ENCODE measurements at places on chromosomes 5 and 9.

GRCh38 chr5:166363087-166363760 is 1928.2 kb upstream of the WWC1 start:
- no peak for DNase-seq

DNA sequence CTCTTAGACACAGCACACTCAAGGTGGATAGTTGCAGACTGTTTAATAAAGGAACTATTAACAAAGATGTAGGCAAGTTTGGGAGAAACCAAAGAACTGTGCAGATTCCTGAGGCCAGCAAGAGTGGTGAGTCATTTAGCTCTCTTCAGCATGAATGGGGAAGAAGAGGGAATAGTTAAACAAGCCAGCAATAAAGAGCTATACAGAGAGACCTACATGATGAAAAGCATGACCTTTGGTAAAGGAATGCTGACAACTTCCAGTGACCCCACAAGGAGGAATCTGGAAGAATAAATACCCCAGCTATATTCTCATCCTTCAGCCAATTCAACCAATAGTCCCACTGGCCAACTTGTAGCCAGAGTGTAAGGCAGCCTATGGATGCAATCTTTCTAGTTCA is 706.0 kb upstream of the GRAMD2B start:
- DNase-seq = peak; percentile 7

- DNase-seq = no peak
Observed at GRCh38 chr9:37464006-37464405, 1.2 kb downstream of the ZBTB5 start.

DNA sequence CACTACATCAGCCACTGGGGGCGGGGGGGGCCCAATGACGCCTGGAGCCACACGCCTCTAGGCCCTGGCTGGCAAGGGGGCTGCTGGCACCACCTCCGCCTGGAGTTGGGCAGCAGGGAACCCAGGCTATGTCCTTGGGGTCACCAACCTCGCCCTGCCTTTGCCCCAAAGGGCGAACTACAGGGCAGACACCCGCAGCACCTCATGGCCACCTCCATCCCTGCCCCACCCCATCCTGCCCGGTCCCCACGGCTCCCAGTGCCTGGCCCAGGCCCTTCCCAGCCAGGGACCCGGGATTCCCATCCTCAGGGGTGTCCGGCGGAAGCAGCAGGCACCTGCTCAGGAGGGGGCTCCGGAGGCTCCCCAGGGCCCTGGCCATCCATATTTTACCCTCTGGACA is 37.0 kb downstream of the NACC2 start:
- no peak for DNase-seq

- DNase-seq = peak; percentile 99
Observed at GRCh38 chr9:127923771-127924170, 6.8 kb downstream of the PIP5KL1 start.

GRCh38 chr9:107874591-107875369 is 385.2 kb upstream of the KLF4 start:
- DNase-seq = no peak

DNA sequence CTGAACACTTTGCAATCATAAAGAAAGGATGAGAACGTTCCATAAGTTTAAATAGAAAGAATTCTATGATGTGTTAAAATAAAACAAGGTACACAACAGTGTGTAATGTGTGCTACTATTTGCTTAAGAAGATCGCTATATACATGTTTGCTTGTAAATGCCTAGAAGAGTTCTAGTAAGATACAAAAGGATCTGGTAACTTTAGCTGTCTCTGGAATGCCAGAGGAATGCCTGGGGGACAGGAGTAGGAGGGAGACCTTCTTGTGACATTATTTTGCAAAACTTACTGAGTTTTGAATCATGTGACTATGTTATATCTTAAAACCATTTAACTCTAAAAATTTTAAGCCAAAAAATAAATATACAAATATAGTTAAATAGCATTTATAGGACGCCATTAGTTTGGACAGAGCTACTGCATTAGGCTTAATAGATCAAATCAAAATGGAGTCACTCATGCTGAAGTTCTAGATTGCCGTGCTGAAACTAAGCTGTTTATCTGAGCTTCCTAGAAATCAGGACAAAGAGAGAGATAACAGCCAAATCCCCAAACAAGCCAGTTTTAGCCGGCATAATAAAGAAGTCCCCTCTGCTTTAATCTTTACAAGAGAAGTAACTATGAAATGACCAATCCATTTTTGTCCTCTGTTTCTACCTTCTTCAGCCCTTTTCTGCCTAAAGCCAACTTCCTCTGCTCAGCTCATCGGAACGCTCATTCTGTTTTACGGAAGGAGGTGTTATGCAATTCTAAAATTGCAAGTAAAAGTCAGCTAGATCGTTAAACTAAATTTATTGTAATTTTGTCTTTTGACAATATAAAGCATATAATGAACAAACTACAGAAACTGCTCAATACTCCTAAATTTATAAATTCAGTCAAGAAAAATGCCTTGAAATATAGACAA is 44.8 kb downstream of the LIX1 start:
- DNase-seq = no peak

DNA sequence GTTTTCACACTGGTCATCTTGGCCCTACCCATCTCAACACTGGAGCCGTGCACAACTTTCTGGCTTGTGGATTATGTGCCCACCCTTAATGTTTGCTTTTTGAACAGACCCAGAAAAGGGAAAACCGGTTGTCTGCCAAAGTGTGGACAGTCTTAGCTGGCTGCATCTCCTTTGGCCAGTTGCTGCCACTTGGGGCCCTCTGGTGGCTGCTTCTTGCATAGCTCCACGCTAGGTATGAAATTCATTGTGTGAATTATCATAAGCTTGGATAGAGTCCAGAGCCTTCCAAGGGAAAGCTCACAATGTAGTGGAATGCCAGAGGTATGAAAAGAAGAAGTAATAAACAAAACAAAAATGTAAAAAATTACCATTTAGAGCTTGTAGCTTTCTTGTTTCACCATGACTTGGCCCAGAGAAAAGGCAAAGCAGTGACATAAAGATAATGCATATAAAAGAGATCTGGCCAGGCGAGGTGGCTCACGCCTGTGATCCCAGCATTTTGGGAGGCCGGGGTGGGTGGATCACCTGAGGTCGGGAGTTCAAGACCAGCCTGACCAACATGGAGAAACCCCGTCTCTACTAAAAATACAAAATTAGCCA is 12.5 kb upstream of the SLC36A3 start:
- DNase-seq = peak; percentile 70

- DNase-seq = no peak
Observed at GRCh38 chr5:159333545-159333925, 3.2 kb upstream of the IL12B start.

- DNase-seq = no peak
Observed at GRCh38 chr5:173035904-173036707, 20.0 kb upstream of the CREBRF start.

DNA sequence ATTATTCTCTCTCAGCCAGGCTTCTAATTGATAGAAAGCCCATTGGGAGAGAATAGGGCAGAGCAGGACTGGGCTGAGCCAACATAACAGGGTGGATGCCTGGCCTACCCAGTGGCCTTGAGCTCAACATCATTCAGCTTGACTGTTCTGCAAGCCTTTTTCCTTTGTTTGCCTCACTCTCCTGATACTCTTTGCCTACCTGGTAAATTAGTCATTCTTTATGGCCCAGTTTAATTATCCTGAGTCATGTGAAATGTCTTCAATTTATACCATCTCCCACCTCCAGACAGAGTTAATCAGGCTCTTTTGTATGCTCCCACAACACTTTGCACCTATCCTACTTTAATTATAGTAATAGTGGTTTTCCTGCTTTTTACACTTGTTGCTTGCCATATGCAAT is 13.6 kb downstream of the GLRA1 start:
- DNase-seq = no peak

DNA sequence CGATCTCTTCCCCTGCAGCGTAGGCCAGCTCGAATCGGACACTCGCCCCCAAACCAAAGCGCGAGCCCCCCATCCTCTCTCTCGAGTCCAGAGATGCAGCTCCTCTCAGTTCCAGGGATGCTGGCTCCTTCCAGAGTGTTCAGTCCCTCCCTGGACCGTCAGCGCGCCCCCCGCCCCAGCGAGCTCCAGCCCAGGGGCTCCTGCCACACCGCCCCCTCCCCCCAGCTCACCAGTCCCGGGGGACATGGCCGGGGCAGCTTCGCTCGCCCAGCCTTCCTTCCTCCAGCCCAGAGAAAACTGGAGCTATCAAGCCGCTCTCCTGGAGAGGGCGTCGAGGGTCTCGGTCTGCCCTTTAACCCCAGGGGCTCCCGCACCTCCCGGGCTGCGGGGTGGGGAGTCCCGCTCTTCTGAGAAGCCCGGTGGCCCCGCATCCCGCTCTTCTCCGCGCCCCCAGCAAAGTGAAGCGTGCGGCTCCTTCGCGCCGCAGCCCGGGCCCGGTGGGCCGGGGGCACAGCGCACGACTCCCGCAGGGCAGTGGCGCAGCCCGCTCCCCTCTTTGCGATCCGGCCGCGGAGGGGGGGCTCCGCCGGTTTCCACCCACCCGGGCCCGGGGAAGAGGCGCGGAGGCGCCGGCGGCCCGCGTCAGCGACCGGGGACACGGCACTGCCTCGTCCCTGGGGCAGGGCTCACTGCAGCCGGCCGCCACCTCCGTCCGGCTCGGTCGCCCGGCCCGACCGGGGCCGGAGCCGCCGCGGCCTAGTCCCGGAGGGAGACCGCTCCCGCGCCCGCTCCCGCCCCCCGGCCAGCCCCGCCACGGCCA is 587 bp downstream of the MIER3 start:
- DNase-seq = peak; percentile 23

DNA sequence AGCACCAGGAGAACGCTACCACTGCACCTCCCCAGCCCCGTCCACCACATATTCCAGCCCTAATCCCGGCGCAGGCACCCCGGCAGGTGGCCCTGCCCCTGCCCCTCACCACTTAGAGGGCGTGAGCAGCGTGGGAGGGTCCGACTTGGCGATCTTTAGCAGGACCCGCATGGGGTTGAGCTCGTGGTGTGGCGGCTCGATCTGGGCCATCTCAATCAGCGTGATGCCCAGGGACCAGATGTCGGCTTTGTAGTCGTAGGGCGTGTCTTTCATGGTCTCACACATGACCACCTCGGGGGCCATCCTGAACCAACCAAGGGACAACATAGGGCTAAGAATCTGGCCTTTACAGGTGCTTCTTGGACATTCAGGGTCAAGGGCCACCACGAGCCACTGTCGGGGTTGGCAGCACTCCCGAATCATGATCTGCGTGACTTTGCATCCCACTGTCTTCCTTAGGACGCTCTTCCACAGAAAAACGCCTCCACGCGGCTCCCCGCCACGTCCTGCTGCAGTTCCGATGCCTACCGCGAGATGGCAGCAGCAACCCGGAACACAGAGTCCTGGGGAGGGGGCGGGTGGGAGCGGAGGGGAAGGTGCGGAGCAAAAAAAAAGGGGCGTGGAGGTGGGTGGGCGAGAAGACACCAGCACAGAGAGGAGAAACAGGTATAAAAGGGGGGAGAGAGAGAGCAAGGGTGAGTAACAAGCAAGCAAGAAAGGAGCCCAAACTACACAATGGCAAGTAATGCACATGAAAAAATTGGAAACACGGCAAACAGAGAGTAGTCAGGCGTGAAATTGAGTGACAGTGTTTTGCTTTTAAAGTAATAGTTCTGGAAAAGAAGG is 81.3 kb downstream of the STK10 start:
- peak; percentile 39 for DNase-seq
